ENCODE measurements at places on chromosomes 11 and 22. TPM values are rescaled to one million over a fixed set of nuclear protein-coding genes. Genes with fewer than 3 reads are reported as not detected.

DNA sequence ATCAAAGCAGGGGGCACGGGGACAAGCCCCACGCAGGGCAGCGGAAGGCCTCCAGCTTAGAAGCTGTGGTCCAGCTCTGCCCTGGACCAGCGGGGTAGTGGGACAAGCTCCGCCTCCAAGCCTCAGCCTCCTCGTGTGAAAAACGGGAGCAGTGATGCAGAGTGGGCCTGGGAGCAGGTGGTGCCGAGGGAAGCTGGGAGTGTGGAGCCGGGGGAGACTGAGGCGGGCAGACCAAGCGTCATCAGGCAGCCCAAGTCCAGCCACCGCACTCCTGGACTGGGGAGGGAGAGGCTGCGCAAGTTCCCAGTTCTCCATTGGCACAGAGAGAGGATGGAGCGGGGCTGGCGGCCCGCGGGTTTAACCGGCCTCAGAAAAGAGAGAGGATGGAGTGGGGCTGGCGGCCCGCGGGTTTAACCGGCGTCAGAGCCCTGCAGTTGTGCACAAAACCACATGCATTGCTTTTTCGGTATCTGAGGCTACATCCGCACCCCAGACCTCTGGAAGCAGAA is 68.1 kb upstream of the PHF21B start:
- DNase-seq = no peak

DNA sequence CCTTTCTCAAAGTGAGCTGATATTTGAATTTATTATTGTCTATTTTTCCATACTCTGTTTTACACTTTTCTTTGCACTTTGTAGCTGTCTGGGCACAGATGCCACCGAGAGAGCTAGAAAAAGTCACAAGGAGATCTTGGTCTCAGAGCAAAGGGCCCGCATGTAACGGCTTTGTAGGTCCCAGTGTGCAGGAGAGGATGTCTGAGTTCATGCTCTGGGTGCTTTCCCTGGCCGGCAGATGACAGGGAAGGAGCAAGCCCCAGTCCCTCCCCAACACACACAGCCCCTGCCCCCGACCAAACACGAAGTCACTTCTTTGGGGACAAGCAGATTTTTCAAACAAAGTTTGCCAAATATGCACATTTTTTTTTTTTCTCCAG is 55.8 kb downstream of the SMIM38 start:
- DNase-seq = no peak

- no peak for DNase-seq
These were observed 893.3 kb downstream of the FAM181B start for GRCh38 chr11:81840380-81840779.

Gene HTR3B
- polyA plus RNA-seq = not detected

Gene GGT5
- polyA plus RNA-seq = 2.5 TPM

GRCh38 chr22:36745301-36745995 is 30.5 kb downstream of the IFT27 start:
- no peak for DNase-seq

- no peak for DNase-seq
These were observed 35.4 kb upstream of the WNT7B start for GRCh38 chr22:46012182-46012880.

GRCh38 chr11:75924966-75925784 is 110.2 kb downstream of the UVRAG start:
- DNase-seq = no peak

GRCh38 chr11:88275636-88276035 is 61.9 kb downstream of the CTSC start:
- DNase-seq = no peak
